ENCODE measurements at places on chromosomes 16 and 17.

DNA sequence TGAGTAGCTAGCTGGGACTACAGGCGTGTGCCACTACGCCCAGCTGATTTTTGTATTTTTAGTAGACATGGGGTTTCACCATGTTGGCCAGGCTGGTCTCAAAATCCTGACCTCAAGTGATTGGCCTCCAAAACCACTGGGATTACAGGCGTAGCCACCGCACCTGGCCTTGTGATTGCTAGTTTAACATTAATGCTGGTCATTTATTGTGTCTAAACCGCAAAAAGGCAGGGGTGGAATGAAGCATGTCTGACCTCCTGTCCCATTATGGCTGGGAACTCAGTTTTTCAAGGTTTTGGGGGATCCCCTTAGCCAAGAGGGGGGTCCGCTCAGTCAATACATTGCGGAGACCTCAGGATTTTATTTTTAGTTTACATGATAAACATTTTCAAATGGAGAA, 10.7 kb upstream of the CNGB1 start:
- DNase-seq, result no peak

DNA sequence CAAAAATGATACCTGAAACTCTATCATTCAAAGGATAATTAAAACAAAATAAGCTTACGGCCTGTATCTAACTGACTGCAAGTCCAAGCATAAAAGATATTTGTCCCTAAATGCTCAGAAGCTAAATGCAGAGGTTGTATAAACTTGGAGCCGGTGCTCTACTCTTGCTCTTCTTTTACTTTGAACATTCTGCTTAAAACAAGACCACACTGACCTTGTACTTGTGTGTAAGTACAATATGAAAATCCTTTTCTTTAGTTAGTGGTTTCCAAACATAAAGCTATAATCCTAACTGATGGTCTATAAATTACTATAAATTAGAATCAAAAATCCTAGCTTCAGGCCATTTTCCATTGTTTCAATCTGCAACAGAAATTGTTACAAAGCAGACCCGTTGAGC, 74.6 kb downstream of the SPAG9 start:
- DNase-seq, result no peak

- no peak for DNase-seq
Measured at GRCh38 chr17:77407321-77408277, 266.8 kb downstream of the SEC14L1 start.

DNA sequence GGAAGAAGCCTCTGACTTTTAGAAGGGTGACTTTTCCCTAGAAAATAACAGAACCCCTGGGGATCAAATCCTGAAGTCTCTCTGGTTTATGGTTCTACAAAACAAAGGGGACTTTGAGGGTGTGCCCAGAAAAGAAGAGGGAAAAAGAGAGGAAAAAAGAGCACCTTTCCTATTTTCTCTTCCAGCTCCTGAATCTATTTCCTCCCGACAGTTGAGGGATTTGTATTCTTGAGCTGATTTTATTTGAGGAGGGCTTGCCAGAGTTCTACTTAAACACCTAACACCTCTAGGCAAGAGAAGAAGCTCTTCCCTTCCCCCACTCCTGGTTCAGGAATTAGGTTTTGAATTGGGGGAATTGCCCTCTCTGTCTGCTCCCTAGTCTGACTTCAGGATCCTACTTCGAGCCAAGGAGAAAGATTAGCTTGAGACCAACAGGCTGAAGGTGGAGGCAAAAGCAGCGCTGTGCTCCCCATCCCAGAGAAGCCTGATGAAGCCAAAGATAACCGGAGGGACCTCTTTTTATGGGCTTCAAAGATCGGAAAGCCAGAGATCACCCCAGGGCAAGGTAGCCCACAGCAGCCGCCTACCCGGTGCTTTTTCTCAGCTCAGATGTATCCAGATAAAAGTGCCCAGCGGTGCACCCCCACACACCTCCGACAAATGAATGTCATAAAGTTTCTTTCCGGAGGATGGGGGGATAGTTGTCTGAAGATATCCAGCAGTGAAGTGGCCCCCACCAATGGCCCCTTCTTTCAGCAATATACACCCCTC, 796 bp downstream of the HOXB3 start:
- no peak for DNase-seq

DNA sequence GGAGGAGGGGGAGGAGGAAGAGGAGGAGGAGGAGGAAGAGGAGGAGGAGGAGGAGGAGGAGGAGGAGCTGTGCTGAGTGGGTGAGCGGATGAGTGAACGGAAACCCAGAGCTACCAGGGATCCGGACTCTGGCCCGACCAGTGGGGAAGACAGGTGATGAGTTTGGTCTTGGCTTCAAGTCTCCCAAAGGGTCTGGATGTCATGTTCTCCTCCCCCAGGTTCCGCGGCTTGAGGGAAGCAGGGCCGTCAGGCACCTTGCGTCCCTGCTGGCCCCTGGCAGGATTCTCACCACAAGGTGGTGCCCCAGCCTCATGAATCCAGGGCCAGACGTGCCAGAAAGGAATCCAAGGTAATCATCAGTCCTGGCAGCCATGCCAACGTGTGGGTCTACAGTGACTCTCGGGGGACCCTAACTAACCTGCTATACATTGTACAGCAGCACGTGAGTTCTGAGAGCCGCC, 13.5 kb upstream of the ABAT start:
- DNase-seq, result peak; percentile 44

- DNase-seq, result no peak
Measured at GRCh38 chr16:87324411-87325275, 7.5 kb upstream of the C16orf95 start.

- DNase-seq, result no peak
Measured at GRCh38 chr17:68955181-68955841, at the start of gene ABCA8. TSS of gene ABCA8 (minus strand) at chr17:68955392. CDS start at chr17:68942034, 13,358 bp downstream.

GRCh38 chr17:60579090-60579489, 20.9 kb upstream of the PPM1D start:
- no peak for DNase-seq

- no peak for DNase-seq
Measured at GRCh38 chr16:84093879-84094270, 22.9 kb downstream of the MBTPS1 start.

GRCh38 chr17:32104158-32104557, 38.1 kb upstream of the RHOT1 start:
- no peak for DNase-seq

- DNase-seq, result no peak
Measured at GRCh38 chr16:9328411-9328810, 237.0 kb downstream of the HAPSTR1 start.

DNA sequence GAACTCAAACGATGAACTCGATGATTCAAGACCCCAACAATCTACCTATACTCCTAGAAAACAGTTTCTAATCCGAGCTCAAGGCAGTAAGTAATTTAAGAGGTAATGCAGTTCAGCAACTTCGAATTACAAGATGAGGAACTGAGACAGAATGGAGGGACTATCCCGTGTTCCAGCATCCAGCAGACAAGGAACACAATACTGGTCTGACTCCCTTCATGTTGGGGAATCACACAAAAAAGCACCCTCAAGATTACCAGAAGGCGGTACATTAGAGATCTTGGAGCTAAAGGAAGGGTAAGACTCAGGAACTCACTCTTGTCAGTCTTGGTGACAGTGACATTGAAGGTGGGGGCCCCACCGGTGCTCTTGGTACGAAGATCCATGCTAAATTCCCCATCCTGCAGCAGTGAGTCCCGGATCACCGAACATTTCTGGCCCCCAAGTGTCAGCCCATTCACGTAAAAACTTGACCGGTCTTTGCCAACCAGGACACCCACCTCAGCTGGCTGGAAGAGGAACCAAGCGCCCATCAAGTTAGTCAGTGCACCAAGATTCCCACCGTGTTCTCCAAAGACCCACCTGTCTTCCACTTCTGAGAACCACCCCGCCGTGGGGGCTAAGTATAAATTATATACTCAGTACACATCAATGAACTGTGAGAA, 1.9 kb downstream of the PFN1 start:
- no peak for DNase-seq

GRCh38 chr17:36755586-36755985, 154.2 kb downstream of the MRM1 start:
- DNase-seq, result no peak

DNA sequence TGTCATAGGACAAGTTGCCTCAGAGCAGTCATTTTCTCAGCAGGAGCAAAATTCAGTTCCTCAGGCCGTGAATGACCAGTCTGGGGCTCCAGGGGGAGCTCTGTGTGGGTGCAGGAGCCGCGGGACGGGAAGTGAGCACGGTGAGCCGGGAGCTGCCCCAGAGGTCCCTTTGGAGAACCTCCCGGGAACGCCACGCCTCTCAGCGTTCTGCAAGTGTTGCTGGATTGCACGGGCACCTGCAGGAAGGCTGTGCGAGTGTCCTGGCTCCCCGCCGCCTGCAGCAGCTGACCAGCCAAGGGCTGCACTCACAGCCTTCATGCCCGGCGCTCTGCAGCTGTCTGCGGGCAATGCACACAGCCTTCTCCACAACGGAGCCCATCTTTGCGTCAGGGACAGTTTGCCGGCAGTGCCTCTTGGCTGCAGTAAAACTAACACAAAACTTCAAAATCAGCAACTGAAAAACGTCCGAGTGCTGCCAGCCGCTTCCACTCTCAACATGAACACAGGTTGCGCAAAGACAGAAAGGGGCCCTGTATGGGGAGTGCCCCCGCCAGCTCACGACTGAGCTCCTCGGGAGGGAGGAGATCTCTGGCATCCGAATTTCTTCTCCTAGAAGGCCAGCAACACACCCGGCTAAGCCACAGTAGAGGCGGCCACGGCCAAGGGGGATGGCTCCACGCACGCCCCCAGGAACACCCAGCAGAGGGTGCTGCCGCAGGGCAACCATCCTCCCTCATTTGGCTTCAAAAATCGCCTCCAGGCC, 16.0 kb downstream of the NDUFAF8 start:
- DNase-seq, result peak; percentile 65

- DNase-seq, result no peak
Measured at GRCh38 chr16:15046692-15047376, 9.0 kb downstream of the NTAN1 start.

GRCh38 chr16:16052916-16053315, 103.5 kb downstream of the ABCC1 start:
- DNase-seq, result no peak

- no peak for DNase-seq
Measured at GRCh38 chr17:56478836-56479447, 114.6 kb upstream of the NOG start.

DNA sequence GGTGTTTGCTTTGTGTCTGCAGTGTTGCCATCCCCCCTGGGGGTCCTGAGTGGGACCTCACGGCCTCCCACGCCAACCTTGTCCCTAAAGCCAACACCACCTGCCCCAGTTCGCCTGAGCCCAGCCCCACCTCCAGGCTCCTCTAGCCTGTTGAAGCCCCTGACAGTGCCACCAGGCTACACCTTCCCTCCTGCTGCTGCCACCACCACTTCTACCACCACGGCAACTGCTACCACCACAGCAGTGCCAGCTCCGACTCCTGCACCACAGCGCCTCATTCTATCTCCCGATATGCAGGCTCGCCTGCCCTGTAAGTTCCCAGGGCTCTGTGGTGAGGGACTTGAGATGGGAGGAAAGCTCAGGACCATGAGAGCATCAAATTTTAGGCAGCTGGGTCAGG, 22.2 kb downstream of the SRCAP start:
- no peak for DNase-seq

GRCh38 chr16:47978491-47979163, 177.2 kb downstream of the ABCC12 start:
- DNase-seq, result no peak

GRCh38 chr16:57960826-57961472, 10.0 kb downstream of the CNGB1 start:
- DNase-seq, result no peak

GRCh38 chr17:518047-518735, 165.6 kb upstream of the RPH3AL start:
- DNase-seq, result no peak

DNA sequence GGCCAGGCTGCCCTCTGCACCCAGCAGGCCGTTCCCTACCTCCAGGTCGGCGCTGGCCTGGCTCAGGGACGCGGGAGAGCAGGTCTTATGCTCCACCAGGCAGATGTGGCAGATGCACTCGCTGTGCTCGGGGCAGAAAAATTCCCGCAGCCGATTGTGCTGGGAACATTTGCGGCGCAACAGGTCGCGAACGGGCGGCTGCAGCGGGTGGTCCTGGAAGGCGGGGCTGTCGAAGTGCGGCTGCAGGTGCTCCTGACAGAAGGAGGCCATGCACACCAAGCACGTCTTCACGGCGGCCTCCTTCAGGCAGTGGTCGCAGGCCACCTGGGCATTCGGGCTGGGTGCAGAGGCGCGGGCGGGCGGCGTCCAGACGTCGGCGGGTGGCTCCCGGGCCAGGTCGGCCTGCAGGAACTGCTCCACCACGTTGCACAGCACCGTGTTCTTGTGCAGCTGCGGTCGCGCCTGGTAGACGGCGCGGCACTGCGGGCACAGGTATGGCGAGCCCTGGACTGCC, 439 bp downstream of the TRIM25 start:
- peak; percentile 29 for DNase-seq

GRCh38 chr17:60372790-60373483, 19.0 kb downstream of the USP32 start:
- DNase-seq, result no peak
